Right atrium auricular region (tissue), 2 donors: ENCODE measurements at places on chromosomes 7 and 10. TPM values are rescaled to one million over a fixed set of nuclear protein-coding genes. Genes with fewer than 3 reads are reported as not detected.

Gene DPP6
- 0.35 TPM for total RNA-seq

Gene FRMD4A
- total RNA-seq, result 22.9 TPM

Gene HEPACAM2
- total RNA-seq, result not detected

Gene NXPH1
- not detected for total RNA-seq

Gene OR6V1
- total RNA-seq, result not detected

Gene SMO
- total RNA-seq, result 4.7 TPM

Gene AKR1C8
- not detected for total RNA-seq

Gene OLAH
- not detected for total RNA-seq

DNA sequence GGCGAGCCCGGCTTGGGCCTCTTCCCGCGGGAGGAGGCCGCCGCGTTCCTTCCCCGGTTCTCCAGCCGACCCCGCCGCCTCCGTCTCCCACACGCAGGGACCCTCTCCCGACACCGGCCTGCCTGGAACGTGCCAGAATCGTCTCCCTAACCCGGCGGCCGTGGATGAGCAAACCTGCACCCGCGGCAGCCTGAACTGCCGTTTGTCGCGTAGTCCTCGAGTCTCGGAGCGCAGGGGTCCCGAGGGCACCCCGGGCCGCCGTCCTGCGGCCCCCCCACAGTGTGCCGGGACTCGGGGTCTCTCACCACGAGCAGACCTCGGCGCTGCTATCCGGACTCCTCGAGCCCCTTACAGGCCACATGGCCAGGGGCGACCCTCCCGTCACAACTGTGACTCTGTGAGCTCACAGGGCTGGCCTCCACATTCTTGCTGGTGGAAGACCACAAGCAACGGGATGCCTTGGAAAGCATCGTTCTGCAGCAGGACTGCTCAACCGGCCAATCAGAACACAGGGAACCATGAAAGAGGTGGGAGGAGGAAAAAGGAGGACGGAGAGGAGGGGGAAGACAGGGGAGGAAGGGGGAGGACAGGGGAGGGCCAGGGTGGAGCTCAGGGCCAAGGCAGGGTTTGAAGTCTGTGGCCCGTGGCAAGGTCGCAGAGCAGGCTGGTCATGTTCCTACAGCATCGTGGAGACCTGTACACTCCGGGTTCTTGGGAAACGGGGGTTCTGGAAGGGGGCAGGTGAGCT is 276.9 kb downstream of the DNAJB6 start:
- H3K27ac ChIP-seq, result no peak overlapping the region
- no peaks in the 10 kb centered on the region for H3K36me3 ChIP-seq
- no peaks in the 10 kb centered on the region for H3K4me1 ChIP-seq
- no peaks in the 10 kb centered on the region for H3K27me3 ChIP-seq

- H3K4me3 ChIP-seq, result no peak overlapping the region
- no peak for DNase-seq
- no peaks in the 10 kb centered on the region for H3K36me3 ChIP-seq
- no peaks in the 10 kb centered on the region for H3K27me3 ChIP-seq
- H3K4me1 ChIP-seq, result no peaks in the 10 kb centered on the region
Observed at GRCh38 chr10:128277267-128277840, 151.1 kb upstream of the MKI67 start.

- no peaks in the 10 kb centered on the region for H3K4me1 ChIP-seq
- no peaks in the 10 kb centered on the region for H3K27me3 ChIP-seq
- H3K27ac ChIP-seq, result peak overlapping the region; percentile 83
- DNase-seq, result no peak
- H3K36me3 ChIP-seq, result peaks cover 24% of the 10 kb centered on the region
- peak overlapping the region; percentile 71 for H3K4me3 ChIP-seq
Observed at GRCh38 chr7:74032191-74032490, 4.2 kb downstream of the ELN start.

- no peaks in the 10 kb centered on the region for H3K4me1 ChIP-seq
- no peak for DNase-seq
- no peak overlapping the region for H3K27ac ChIP-seq
- H3K36me3 ChIP-seq, result no peaks in the 10 kb centered on the region
Observed at GRCh38 chr10:124322191-124322980, 96.3 kb downstream of the OAT start.

DNA sequence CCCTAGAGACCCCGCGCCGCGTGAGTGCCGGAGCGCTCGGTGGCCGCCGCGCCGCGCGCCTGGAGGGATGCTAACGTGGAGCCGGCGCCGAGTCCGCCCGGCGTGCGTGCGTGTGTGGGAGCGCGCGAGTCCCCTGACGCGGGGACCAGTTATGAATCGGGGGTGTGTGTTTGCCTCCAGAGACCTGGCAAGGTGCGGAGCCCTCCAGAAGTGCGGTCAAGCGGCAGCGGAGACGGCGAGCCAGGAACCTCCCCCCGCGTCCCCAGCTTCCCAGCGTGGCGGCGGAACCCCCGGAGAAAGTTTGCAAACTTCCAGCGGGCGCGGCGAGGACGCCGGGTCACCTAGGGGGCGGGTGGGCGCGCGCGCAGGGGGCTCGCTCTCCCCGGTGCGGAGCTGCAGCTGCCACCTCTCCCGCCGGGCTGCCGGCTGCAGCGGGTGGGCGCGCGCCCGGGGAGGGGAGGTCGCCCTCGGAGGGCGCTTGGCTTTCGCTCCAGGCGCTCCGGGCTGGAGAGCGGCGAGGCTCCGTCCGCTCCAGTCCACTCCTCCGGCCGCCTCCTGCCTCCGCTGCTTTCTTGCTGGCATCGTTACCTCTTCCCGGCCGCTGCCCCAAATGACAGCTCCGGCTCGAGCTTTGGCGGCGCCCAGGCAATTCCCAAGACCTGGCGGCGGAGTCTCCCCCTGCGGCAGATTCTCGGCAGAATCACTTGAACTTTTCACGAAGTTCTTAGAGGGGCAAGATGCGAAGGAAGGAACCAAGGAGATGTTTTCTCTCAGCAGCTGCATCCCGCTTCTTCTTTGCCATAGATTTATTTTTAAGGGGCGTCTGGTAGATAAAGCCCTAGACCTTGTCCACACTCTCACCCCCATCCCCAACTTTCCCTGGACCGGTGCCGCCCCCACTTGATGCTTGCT is 2.3 kb upstream of the CREB5 start:
- no peaks in the 10 kb centered on the region for H3K27me3 ChIP-seq
- H3K4me3 ChIP-seq, result peak overlapping the region; percentile 91
- no peaks in the 10 kb centered on the region for H3K36me3 ChIP-seq
- peaks cover 39% of the 10 kb centered on the region for H3K4me1 ChIP-seq

DNA sequence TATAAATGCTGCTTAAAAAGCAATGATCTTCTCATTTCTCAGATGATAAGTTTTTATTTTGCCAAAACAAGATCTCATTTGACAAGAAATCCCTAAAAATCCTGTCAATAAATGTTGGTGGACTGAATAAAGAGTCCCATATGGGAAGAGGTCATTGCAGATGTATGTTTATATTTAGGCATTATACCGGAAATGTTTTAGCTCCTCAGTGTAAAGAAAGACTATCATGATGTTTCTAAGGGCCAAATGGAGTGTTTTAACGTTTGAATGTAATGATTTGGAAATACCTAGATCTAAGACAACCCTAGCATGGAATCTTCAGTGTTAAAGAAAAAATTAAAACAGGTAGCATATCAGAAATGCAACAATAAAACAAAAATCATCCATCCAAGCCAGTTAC is 457.8 kb upstream of the NFE2L3 start:
- peak overlapping the region; percentile 58 for H3K27ac ChIP-seq
- H3K4me1 ChIP-seq, result no peaks in the 10 kb centered on the region
- no peaks in the 10 kb centered on the region for H3K36me3 ChIP-seq
- H3K4me3 ChIP-seq, result no peak overlapping the region
- no peak for DNase-seq

DNA sequence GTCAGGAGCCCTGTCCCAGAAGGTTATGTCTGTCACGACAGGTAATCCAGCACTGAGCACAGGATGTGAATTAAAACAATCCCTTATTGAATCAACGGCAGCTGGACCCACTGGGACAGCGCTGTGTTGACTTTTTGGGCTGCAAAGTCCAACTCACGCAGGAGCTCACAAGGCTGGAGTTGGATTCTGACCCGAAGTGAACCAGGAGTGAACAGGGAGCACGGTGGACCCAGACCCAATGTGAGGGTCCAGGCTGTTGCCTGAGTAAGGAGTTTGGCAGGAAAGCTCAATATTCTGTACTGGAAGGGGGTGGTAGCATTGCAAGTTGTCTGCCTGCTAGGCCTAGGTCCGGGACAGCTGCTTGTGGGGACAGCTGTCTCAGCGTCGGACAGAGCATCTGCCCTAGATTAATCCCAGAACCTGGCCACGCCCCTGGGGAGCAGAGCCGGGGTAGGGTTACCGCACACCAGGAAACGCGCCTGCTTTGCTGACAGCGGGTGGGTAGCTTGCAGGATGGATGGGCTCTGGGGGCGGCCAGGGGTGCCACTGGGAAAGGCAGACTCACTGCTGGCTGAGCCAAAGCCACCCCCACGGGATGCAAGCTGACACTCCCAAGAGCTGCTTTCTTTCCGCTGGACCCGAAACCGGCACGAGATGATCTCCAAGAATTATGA is 24.0 kb downstream of the COL26A1 start:
- H3K4me3 ChIP-seq, result no peak overlapping the region
- no peaks in the 10 kb centered on the region for H3K4me1 ChIP-seq
- H3K36me3 ChIP-seq, result no peaks in the 10 kb centered on the region
- no peak for DNase-seq

DNA sequence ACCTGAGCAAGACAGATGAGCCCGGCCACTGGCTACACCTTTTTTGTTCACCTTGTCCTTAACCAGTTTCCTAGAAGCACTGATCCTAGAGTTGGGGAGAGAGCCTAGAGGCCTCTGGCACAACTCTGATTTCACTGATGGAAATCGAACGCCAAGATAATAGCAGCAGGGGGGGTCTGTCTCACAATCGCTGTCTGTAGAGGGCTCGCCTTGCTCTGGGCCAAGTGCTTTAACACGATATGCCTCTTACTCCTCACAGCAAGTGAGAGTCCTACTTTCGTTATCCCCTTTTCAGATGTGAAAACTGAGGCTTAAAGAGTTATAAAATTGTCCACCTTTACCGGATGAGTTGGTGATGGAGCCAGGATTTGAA is 472 bp downstream of the RASSF4 start:
- peak overlapping the region; percentile 96 for H3K27ac ChIP-seq
- no peaks in the 10 kb centered on the region for H3K36me3 ChIP-seq
- DNase-seq, result no peak
- H3K4me1 ChIP-seq, result peaks cover 76% of the 10 kb centered on the region
- peak overlapping the region; percentile 69 for H3K4me3 ChIP-seq

- H3K4me1 ChIP-seq, result no peaks in the 10 kb centered on the region
- no peak for DNase-seq
- H3K27ac ChIP-seq, result no peak overlapping the region
- H3K27me3 ChIP-seq, result no peaks in the 10 kb centered on the region
- H3K4me3 ChIP-seq, result peak overlapping the region; percentile 24
Observed at GRCh38 chr7:35691827-35692307, 3.1 kb downstream of the HERPUD2 start.

- no peak overlapping the region for H3K4me3 ChIP-seq
- H3K27me3 ChIP-seq, result no peaks in the 10 kb centered on the region
- H3K4me1 ChIP-seq, result no peaks in the 10 kb centered on the region
- DNase-seq, result peak; percentile 94
- H3K27ac ChIP-seq, result no peak overlapping the region
- H3K36me3 ChIP-seq, result no peaks in the 10 kb centered on the region
Observed at GRCh38 chr10:34638406-34639054, 176.6 kb downstream of the PARD3 start.

DNA sequence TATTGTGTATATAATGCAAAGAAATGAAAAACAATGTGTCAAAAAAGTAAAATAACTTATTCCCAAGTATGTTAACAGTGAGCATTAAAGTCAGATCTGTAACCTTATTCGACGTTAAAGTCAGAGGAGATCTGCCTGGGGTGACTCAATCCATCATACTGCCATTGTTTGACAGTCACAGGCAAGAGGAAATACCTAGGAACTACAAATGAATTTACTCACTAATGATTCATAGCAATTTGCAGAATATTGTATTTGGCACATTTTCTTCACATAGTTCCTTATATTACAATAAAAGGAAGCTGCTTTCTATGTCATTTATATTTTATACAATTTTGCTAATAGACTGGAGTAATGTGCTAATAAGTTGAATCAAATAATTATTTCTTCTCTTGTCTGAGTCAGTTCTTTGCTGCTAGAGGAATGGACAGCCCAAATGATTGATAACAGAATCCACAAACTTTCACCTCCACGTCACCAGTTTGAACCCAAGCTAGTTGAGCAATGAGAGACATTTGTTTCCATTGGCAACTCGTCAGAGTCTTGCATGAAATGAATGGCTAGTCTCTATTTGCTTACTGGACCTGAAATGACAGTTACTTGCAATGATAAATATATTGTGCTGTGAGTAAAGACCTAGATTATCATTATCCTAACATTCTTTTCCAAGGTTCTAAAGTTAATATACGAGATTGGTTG is 48.5 kb upstream of the TMEM106B start:
- no peak overlapping the region for H3K4me3 ChIP-seq
- H3K36me3 ChIP-seq, result no peaks in the 10 kb centered on the region
- no peak overlapping the region for H3K27ac ChIP-seq
- no peaks in the 10 kb centered on the region for H3K4me1 ChIP-seq

DNA sequence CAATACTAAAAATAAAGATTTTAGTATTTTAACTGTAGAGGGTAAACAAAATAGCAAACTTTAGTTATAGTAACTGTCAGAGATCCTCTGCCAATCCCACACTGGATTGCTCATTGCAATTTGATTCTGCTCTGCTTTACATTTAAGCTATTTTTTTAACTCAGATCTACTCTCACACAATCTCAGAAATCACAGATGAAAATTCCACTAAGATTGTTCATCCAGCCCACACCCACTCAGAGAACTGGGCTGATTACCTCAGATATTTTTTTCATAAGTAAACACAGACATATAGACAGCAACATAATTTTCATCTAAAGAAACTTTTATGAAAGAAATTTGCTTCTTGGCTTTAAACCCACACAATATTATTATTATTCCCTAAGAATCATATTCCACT is 7.0 kb downstream of the OSBPL3 start:
- DNase-seq, result no peak
- peaks cover 10% of the 10 kb centered on the region for H3K4me1 ChIP-seq
- no peak overlapping the region for H3K4me3 ChIP-seq
- no peak overlapping the region for H3K27ac ChIP-seq
- H3K36me3 ChIP-seq, result no peaks in the 10 kb centered on the region

DNA sequence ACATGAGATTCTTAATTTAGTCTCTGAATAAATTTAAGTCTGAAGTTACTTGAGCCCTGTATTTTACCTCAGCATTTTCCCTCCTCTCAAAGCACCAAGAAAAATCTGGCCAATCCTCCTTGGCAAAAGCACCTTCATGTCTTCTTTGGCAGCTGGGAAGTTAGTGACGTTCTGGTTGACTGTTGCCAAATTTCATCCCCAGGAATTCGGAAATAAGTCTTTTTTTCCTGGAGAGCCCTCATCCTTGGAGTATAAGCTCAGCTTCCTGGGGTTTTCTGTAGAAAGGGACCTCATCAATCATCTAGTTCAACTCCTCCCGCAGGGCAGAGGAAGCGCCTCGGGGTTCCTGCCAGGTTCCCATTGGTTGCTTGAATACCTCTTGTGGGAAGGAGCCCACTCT is 377.6 kb downstream of the PHTF2 start:
- H3K4me1 ChIP-seq, result peaks cover 10% of the 10 kb centered on the region
- H3K4me3 ChIP-seq, result no peak overlapping the region
- H3K27ac ChIP-seq, result peak overlapping the region; percentile 12
- no peak for DNase-seq
- H3K27me3 ChIP-seq, result no peaks in the 10 kb centered on the region
- no peaks in the 10 kb centered on the region for H3K36me3 ChIP-seq

GRCh38 chr10:52004342-52004949 is 305.1 kb upstream of the CSTF2T start:
- no peak overlapping the region for H3K4me3 ChIP-seq
- H3K27me3 ChIP-seq, result no peaks in the 10 kb centered on the region
- DNase-seq, result no peak
- H3K27ac ChIP-seq, result no peak overlapping the region
- H3K4me1 ChIP-seq, result no peaks in the 10 kb centered on the region

- no peak for DNase-seq
- H3K27ac ChIP-seq, result no peak overlapping the region
- H3K27me3 ChIP-seq, result no peaks in the 10 kb centered on the region
- H3K4me3 ChIP-seq, result no peak overlapping the region
- H3K4me1 ChIP-seq, result no peaks in the 10 kb centered on the region
Observed at GRCh38 chr7:71385330-71385729, 253.4 kb downstream of the GALNT17 start.
